ENCODE measurements at places on chromosomes 11 and 22.

GRCh38 chr11:133153031-133153430 lies 379.3 kb downstream of the OPCML start:
- no peak for DNase-seq

- DNase-seq, result no peak
Measured at GRCh38 chr11:41789376-41789775, 329.9 kb upstream of the LRRC4C start.

DNA sequence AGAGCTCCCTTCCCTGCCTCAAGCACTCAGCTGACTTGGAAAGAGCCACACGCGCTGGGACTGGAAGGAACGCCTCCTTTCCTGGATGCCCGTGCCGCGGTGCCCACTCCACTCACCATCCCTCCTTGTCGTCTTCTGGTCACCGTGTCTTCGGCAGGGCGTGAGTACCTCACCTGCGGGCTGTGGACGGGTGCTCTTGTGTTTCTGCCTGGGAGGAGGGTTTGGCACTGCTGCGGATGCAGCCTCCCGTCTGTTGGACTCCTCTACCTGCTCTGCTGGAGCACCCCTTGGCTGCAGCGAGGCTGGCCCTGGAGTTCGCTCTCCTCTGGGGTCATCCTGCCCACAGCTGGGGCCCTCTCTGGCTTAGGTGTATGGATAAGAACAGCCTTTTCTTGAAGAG lies 612.7 kb downstream of the BRD1 start:
- DNase-seq, result no peak

GRCh38 chr11:2249189-2249916 lies 21.0 kb downstream of the ASCL2 start:
- DNase-seq, result no peak

- no peak for DNase-seq
Measured at GRCh38 chr11:58845386-58845785, 882 bp upstream of the GLYATL2 start.

- no peak for DNase-seq
Measured at GRCh38 chr22:46357711-46358520, 22.4 kb downstream of the TRMU start.

- DNase-seq, result no peak
Measured at GRCh38 chr11:107605061-107606006, 14.4 kb downstream of the ELMOD1 start.

- DNase-seq, result peak; percentile 3
Measured at GRCh38 chr11:41201156-41201555, 258.3 kb downstream of the LRRC4C start.

DNA sequence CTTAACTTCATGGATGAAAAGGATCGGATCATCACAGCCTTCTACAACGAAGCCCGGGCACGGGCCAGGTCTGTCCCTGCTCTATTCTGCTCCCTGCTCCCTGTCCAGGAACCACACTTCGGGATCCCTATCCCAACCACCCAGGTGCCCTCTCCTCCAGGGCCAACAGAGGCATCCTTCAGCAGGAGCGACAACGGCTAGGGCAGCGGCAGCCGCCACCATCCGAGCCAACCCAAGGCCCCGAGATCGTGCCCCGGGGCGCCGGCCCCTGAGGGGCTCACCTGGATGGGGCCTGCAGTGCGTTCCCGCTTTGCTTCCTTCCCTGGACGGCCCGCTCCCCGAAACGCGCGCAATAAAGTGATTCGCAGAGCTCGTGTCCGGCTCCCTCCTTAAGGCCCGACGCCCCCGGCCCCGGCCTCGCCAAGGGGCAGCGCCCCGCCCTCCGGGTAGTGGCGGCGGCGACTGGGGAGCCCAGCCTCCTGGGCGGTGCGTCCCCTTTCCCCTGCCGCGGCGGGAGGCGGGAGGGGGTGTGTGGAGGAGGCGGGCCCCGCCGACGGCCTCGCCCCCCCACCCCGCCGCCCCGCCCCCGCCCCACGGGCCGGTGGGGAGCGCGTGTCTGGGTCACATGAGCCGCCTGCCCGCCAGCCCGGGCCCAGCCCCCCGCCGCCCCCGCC lies at the start of gene VEGFB:
VEGFB (plus strand) TSS at position 672 of the 674 bp plus-strand sequence. CDS start 250 bp downstream, outside the sequence.
- peak; percentile 70 for DNase-seq

GRCh38 chr22:50040717-50041116 lies 17.4 kb downstream of the TTLL8 start:
- DNase-seq, result no peak

DNA sequence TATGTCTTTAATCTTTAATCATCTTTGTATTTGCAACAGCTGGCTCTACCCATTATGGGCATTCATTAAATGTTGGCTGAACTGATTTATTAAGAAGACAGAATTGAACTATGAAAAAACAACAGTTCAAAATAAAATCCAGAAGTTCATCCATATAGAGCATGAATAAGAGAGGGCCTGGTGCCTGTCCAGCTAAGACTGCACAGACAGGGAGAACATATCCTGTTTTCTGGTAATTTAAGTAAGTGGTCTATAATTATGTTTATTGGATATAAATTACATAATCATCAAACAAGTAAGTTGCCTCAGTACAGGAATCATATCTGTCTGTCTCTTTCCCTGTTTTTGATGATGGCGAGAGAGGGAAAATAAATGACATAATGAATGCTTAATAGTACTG lies 137.2 kb downstream of the RBFOX2 start:
- no peak for DNase-seq

GRCh38 chr22:29265929-29266328 lies 1.9 kb downstream of the RHBDD3 start:
- no peak for DNase-seq
